ENCODE measurements at places on chromosomes 7 and 10.

- no peak for DNase-seq
Observed at GRCh38 chr10:132498562-132499366, 38.8 kb upstream of the INPP5A start.

GRCh38 chr7:38396852-38397251 is 123.4 kb upstream of the TARP start:
- no peak for DNase-seq

- no peak for DNase-seq
Observed at GRCh38 chr10:97297556-97298222, 5.3 kb upstream of the ARHGAP19 start.

DNA sequence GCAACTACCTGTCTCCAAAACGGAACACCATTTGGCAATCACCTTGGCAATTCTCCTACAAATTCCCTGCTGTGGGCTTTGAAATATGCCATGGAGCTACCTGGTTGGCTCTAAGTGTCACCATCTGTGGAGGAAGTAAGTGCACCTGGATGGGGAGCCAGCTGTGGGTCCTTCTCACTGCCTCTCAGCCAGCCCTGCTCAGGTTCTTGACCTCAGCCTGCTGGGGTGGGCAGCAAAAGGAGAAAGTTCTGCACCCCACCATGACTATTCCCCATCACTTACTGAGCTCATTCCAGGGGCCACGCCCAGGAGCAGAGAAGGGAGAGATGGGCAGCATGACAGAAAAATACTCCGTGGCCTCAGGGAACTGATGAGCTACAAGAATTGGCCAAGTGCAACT is 158.7 kb downstream of the TNS3 start:
- no peak for DNase-seq

DNA sequence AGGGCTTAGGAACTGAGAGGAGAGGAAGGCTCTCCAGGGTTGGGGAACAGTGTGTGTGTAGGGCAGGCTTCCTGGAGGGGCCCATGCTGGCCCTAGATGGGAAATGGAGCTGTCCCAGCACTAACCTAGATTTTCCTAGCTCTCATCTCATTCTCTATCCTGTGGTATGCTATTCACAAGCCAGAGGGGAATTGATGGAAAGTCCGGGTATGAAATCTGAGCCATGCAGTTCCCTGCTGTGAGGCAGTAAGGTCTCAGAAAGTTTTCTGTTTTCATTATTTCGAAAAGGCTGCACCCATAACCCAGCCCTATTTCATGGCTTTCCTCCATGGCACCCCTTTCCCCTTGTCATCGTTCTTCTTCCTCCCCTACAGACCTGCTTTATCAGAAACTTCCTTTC is 220.3 kb downstream of the RPS24 start:
- DNase-seq = no peak

DNA sequence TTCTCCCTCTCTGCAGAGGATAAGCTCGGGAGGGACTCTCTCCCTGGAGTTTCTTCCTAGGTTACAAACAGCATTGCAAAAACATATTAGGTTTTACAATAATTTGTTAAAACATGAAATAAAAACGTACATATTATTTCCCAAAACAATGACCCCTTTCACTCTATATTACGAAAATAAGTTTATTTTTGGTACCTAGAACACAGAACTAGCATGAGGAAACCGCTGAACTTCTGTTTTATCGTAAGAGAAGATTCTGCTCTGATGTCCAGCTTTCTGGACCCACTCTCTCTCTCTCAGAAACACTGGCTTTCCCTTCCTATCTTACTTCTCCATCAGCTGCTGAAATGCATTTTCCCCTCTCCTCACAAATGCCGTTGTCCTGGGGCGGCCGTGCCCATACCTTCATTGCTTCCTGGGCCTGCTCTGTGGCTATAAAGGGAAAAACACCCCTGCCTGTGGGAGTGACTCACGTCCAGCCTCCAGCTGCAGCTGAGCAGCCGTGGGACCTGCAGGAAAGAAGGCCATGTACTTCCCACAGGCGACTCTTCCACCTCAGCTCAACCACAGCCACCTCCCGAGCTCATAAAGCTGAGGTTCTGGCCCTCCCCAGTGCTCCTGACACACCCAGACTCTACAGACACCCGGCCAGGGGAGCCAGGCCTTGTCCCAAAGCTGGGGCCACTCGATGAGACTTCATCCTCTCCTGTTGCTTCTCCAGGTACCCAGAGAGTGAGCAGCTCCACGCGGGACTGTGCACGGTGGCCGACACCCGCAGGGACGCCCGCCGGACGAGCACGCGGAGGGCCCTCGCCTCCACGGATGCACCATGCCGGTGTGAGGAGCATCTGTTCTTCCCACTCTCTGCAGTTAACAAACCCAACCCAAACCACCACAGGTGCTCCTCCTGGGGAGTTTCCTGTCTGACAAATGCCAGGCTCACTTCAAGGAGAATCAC is 3.1 kb downstream of the GPER1 start:
- DNase-seq = no peak

GRCh38 chr7:2754086-2754485 is 66.1 kb downstream of the AMZ1 start:
- DNase-seq = no peak

DNA sequence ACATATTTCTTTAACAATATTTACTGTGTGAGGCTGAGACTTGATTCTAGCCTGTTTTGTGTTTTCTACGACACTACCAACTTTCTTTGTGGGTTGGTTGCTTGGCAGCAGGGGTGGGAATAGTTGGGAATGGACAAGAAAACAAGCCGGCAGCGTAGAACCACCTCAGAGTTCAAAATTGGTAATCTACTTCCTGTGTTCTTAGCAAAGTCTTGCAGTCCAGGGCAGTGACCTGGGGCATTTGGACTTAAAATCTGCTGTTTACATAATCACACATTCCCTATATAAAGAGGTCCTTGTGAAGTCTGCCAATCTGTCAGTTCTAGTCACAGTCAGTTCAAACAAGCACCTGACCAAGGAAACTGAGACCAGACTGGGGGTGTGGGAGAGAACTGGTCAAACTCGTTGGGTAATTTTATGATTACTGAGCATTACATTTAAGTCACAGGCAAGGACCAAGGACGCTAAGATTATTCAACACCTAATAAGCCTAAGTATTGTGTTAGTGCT is 167.9 kb downstream of the CPEB3 start:
- DNase-seq = no peak

GRCh38 chr10:110861930-110862649 is 9.6 kb upstream of the PDCD4 start:
- no peak for DNase-seq

GRCh38 chr7:25289518-25289917 is 61.2 kb upstream of the NPVF start:
- DNase-seq = no peak

- DNase-seq = no peak
Observed at GRCh38 chr7:94245500-94245899, 149.2 kb upstream of the COL1A2 start.

DNA sequence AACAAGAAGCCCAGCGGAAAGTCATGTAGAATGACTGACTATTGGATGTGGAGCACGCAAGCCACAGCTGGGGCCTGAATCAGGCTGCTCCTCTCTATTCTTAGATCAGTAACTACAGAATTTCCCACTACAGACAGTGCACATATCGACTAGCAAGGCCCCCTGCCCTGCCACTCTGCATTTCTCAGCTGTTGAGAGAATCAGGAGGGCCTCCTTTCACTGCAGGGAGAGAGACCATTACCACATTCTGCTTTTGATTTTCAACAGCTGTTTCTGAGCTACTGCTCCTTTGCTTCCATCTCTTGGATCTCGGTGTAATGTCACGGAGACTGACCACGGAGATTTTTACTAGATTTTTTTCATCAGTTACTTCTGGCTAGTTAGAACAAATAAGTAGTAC is 73.8 kb downstream of the PON1 start:
- DNase-seq = no peak

DNA sequence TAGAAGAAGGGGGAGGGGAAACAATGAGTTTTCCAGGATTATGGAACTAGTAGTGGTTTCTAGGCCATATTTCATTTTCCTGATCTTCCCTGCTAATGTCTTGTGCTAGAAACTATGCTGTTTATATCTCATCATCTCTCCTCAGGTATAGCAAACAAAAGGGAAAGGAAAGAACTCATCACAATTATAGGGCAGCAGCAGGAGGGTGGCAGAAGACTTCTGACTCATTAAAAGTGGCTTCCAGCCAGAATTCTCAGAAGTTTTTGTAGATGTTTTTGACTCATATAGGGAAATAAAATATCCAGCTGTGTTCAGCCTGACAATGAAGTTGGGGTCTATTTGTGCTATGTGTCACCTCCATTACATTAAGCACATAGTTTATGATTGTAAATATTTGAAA is 6.5 kb downstream of the AHR start:
- DNase-seq = no peak

GRCh38 chr10:90858461-90858968 is 676 bp upstream of the HTR7 start:
- no peak for DNase-seq

DNA sequence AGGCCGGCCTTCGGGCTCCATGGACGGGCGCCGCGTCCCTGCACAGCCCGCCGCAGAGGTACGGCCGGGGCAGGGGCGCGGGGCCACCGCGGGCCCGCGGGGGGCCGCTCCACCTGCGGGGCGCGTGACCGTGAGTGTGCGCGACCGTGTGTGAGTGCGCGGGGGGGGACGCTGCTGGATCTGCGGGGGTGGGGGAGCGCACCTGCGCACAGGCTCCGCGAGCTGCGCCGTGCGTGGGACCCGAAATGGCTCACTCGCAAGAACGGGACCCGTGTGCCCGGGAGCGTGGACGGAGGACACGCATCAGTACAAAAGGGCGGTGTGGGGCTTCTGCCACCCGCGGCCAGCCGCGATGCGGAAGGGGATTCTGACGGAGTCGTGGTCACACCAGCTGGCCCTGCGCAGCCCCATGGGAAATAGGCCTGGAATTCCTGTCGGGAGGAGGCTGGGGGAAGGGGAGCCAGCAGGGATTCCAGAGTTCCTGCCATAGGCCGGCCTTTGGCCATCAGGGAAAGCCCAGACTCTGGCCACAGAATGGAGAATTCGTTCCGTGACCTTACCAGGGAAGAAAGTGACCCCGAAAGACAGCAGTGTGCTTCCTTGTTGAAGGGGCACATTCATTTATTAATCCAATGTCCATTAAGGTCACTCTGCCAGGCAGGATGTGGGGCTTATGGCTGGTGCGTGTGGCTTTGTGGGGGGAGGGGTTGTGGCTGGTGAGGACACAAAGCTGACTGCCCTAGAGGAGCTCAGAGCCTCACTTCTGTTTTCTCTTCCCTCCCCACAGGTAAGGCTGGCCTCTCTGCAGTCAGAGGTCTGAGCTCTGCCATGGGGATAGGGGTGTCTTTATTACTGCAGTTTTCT is 494 bp downstream of the REPIN1 start:
- peak; percentile 70 for DNase-seq

DNA sequence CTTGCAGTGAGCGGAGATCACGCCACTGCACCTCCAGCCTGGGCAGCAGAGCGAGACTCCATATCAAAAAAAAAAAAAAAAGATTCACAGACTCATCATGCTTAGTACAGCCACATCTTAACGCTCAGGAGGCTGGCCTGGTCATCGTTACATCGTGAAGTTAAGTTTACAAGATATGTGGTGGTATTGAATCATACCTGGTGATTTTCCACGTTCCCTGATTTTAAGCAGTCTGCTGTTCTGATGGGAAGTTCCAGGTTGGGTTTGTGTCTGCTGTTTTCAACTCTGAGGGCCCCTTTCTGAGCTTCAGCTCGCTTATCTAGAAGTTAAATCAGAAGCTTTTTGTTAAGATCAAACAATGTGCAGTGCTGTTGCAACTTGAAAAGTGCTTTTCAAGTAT is 6.9 kb downstream of the PPP2R2D start:
- no peak for DNase-seq

DNA sequence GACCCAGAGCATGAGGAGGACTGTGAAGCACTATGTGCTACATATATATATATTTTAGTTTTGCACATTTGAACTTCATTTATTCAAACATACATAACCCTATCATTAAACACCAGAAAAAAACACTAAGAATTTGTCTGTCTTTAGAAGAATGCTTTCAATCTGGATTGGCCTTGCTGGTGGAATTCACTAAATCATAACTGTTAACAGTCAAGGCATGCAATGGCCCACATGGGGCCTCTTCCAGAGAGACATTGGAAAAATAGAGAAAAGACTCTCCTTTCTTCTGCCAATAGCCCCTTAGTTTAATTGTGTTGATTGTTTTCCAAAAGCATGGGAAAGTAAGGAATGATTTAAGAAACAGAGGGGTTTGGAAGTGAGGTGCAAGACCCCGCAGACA is 77.9 kb downstream of the MRPL32 start:
- no peak for DNase-seq

GRCh38 chr10:62380016-62380415 is 5.8 kb downstream of the ZNF365 start:
- no peak for DNase-seq

GRCh38 chr7:96589038-96589437 is 120.6 kb downstream of the SEM1 start:
- no peak for DNase-seq

GRCh38 chr7:55206235-55207029 is 158.7 kb upstream of the LANCL2 start:
- no peak for DNase-seq

GRCh38 chr7:39816462-39817060 is 133.5 kb upstream of the CDK13 start:
- no peak for DNase-seq

DNA sequence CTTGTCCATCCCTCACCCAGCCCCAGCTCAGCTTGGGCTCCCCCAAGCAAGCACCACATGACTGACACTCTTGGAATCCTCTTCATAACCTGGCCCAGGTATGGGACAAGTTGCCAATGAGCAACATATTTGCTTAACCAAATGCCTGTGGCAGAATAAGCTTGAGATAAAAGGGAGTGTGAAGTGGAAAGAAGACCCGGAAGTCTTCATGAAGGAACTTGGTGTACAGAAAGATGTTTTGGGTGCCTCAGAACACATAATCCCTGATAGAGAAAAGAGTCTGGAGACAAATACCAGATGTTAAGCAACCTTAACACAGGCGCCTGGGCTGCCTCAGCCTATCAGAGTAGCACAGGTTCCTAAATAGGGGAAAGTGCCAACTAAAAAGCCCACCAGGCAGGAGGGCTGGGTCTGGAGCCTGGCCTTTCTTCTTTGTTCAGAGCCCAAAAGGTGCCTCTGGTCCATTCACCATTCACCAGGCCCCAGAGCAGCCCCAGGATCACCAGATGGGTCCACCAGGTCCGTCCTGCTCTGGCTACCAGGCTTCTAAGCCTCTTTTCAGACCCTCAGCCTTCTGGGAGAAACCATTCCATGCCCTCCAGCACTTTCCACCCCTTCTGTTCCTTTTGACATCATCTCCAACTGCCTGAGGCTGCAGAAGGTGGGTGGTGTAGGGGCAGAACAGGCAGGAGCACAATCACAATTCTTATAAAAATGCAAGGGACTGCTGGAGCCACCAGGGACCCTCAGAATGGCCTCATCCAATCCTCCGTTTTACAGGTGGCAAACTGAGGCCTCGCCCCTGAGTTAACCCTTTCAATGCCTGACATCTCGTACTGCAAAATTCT is 22.6 kb downstream of the KCNMA1 start:
- no peak for DNase-seq

GRCh38 chr7:17326378-17326777 is 27.9 kb downstream of the AHR start:
- DNase-seq = no peak

- no peak for DNase-seq
Observed at GRCh38 chr10:68598978-68599770, 39.0 kb downstream of the TET1 start.

- DNase-seq = no peak
Observed at GRCh38 chr10:66927251-66927935, 1.6 kb downstream of the LRRTM3 start.
